GM13977 (cell line): ENCODE measurements at places on chromosomes 1 and 21.
A peak's percentile ranks its signal among the peaks of the same experiment; 100 is the strongest.

GRCh38 chr1:62437273-62437940 is 558 bp downstream of the USP1 start:
- peak; percentile 34 for DNase-seq

GRCh38 chr1:232114985-232115384 is 488.4 kb downstream of the DISC1 start:
- no peak for DNase-seq

DNA sequence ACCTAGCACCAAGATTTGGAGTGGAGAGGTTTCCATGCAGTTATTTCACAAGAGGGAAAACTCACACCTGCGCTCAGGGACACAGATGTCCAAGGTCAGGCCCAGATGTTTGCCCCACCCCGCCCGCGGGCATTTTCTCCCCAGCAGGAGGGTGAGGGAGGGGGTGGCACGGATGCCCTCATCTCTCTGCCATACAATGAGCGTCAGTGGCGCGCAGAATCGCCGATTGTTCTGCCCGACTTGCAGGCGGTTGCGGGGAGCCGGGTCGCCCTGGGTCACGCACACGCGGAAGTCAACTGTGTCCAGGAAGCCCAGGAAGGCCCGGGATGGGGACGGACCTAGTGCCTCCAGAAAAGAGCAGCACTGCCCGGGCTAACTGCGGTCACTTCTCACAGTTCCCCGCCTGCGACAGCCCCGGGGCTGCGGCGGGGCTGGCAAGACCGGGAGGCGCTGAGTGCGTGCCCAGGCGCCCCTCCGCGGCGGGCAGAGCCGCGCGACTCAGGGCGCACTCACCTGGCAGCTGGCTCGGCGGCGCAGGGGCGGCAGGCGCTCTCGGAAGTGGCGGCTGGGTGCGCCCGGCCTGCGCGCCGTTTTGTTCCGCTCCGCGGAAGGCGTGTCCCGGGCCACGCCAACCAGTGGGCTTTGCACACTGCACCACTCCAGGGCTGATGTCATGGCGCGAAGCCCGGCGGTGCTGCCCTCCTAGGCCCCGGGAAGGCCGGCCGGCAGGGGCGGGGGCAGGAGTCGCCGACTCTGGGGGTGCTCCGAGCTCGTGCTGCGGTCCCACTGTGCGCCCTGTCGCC is at the start of gene CSRP1:
TSS of gene CSRP1 (minus strand) at position 567 of the 803 bp plus-strand sequence. CDS start 10,820 bp downstream, outside the sequence.
- peak; percentile 95 for DNase-seq

GRCh38 chr1:119582801-119583200 is 65.3 kb downstream of the ZNF697 start:
- DNase-seq, result peak; percentile 14

GRCh38 chr1:239044829-239045228 is 341.5 kb upstream of the CHRM3 start:
- DNase-seq, result no peak

DNA sequence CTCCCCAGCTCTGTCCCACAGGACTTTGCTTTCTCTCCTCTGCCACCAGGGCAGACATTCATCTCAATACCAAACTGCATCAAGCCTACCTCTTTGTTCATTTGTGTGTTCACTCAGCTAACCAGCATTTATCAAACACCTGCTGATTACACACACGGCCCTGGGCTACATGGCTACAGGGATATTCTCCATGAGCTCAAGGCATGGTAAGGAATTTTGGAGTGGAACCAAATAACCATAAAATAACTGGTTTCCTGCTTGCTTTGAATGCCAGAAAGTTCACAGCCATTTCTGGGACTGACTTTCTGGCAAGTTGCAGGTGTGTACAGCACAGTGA is 54.6 kb downstream of the LDLRAD2 start:
- no peak for DNase-seq

DNA sequence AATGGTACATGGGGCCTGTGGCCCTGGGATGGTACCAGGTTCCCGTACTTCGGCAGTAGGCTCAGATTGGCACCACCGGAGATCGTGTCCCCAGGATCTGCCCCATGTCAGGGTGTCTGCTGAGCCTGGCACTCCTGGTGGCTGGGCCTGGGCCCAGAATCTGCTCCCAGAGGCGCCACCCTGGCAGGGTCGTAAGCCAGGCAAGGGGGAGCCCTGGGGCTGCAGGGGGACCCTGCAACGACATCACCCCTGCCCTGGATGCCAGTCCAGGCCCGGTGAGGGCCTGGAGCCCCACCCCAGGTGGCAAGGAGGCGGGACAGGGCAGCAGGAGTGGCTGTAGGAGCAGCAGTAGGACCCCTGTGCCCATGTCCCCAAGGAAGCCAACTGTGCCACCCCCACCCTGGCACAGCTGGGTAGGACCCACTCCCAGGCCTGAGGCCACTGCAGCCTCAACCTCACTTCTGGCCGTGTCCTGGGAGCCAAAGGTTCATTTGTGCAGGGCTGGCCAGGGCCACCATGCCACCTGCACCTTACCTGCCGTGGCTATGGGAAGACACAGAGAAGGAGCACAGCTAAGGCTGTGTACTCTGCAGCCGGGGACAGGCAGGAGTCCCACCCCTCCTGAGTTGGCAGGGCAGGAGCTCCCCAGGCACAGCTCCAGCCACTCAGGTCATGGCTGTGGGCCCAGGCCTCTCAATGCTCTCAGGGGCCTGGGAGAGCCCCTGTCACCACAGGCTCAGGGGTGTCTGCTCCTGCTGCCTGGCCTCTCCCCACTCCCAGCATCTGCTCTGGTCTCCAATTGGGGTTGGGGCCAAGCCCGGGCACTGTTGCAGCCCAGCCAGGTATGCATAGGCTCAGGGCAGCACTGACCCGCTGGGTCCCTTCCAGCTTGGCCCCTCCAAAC is 141.7 kb downstream of the EIF4G3 start:
- DNase-seq, result no peak

- no peak for DNase-seq
Observed at GRCh38 chr1:108079440-108080025, 114.6 kb upstream of the VAV3 start.

DNA sequence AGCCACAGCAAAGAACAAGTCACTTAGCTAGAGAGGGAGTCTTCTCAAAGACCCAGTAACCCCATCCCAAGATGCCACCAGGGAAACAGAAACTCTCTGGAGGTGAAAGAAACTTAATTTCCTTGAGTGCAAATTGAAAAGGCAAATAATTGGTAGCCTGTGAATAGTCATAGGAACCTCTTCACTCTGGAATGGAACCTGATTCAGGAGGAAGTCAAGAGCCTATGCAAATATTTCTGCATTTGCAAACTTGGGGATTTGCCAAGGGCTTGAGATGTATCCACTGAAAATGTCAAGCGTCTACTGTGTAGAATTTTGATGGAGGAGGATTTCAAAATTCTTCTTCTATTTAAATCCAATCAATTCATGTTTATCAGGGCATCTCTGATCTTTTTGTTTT is 5.7 kb downstream of the HIVEP3 start:
- no peak for DNase-seq

- no peak for DNase-seq
Observed at GRCh38 chr21:45709173-45709572, 65.6 kb downstream of the PCBP3 start.

- DNase-seq, result no peak
Observed at GRCh38 chr21:21045518-21045917, 47.3 kb downstream of the NCAM2 start.

DNA sequence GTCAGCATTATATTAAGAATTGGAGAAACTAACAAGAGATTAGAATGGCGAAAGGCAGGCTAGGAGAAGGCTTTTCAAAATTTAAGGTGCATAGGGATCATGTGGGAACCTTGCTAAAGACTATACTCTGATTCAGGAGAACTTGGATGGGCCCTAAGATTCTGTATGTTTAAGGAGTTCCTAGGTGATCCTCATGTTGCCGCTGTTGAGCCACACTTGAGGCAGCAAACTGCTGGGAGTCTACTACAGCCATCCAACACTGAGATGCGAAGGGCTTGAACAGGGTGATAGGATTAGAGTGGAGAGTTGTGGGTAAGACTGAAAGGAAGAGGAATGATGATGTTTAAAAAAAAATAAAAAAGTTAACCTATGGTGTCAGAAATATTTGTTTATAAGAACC is 1013.2 kb downstream of the MRPL39 start:
- DNase-seq, result no peak

DNA sequence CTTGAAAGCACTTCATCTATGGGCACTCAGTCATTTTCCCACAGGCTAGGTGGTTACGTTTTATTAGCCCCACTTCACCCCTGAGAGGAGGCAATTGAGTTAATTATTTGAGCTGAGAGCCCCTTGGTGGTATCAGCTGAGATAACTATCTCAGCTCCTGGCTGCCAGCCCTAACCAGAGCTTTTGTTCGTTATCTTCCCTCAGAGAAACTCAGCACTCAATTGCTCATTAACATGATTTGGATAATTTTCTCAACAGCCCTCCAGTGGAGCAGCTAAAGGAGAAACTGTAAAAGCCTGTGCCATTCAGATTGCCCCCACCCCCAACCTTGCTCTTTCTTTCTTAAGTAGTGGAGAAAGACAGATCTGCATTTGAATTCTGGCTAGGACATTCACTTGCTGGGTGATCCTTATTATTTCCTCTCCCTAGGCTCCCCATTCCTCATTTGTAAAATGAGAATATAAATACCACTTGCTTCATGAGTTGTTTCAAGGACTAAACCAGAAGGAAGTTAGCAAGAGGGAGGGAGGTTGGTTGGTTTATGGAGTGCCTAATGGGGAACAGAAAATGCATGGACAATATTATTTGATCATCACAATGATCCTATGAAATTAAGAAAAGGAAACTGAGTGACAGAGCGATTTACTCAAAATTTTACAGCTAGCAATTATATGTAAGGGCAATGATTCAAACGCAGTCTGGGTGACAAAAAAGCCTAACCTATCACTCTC is 218.7 kb upstream of the FGGY start:
- no peak for DNase-seq

GRCh38 chr1:70353601-70354331 is 756 bp downstream of the ANKRD13C start:
- peak; percentile 42 for DNase-seq

DNA sequence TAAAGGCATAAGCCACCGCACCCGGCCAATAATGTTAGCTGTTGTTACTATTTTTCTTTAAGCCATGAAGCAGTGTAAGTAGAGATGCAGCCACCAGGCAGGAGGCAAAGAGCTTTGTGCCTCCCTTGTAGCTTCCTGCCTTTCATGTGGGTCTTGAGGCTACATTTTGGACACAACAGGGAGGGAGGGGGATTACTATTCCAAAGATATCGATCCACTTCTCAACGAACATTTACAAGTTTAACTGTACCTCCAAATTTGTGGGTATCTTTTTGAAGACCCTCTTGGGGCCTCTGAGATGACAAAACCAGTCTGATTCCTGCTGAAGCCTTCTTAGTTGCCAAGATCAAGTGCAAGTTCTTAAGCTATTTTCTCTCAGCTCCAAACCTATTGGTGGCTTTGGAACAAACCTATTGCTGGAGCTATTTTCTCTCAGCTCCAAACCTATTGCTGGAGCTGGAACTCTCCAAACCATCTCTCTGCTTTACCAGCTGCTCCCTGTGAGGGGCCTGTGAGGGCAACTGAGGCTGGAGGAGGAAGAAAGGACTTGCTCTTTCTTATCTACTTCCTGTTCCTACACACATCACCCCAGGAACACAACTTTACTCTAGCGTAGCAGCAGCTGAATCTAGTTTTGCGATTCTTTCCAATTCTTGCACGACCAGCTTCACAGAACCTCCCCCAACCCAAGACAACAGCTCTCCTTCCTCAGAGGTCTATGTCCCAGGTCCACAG is 16.1 kb upstream of the RCAN3 start:
- DNase-seq, result no peak

DNA sequence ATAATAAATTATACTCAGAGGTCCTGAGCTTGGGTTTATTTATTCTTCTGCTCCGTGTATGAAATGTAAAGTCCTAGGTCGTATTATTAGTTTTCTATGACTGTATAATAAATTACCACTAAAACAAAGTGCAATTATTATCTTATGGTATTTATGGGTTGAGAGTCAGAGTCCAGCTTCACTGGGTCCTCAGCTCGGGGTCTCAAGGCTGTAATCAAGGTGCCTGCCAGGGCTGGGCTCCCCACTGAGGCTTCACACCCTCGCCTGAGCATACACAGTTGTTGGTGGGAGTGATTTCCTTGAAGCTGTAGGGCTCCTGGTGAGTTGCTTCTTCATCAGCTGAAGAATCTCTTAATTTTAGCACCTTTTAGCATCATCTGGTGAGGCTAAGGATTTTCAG is 15.2 kb downstream of the UBASH3A start:
- DNase-seq, result no peak

DNA sequence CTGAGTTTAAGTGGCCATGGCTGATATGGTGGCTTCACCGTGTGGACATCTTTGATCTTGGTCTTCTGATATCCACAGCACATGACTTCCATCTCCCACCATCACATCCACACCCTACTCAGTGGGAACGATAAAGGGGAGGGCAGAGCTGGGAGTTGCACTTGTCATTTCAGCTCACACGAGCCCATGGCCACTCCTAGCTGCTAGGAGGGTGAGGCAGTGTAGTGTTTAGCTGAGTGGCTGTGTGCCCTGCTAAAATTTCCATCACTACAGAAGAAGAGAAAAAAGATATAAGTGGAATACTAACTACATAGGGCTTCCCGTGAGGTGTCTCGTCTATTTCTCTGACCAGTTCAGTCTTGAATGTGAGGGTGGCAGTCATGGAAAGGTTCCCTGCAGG is 123.3 kb upstream of the EDN2 start:
- no peak for DNase-seq

DNA sequence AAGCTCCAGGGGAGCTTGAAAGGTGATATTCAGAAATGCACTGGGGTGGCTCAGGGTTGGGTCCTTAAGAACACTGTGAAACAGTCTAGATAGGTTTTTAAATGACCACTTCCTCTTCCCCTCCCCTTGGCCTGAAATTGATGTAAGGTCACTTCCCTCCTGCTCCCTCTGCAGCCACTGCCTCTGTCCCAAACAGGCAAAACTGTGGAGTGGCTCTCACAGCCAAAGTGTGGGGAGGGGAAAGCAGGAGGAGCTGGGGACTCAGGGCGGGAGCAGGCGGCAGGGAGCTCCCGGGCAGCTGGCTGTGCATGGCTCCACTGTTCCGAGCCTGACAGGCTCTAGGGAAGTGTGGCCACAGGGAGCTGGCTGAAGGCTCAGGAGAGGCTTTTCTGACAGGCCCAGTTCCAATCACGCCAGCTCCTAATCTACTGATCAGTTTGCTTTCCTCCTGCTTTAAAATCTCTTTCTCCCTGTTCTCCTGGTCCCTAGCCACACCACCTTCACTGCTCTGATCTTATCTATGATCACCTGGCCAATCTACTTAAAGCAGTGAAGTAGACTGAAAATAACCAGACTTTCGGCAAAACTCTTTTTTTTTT is 5.1 kb upstream of the CSRP1 start:
- DNase-seq, result peak; percentile 61

- DNase-seq, result no peak
Observed at GRCh38 chr1:51937112-51937511, 53.4 kb downstream of the RAB3B start.

GRCh38 chr1:68525781-68526180 is 28.9 kb upstream of the DEPDC1 start:
- DNase-seq, result no peak

DNA sequence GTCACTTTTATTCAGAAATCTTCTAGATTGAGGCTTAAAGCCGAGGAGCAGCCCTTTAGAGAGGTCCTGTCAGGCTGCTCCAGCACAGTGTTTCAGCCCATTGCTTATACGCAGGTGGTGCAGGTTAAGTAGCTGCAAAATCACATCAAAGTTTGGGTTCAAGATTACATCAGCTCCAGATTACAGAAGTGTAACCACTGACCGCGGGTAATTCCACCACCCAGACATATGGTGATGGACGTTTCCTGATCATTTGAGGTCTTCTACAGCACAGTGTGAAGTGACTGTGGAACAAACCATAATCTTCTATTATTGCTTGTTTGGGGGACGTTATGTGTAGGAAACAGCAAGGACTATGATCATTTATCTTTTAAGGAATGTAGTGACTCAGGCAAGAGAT is 11.8 kb downstream of the C1orf115 start:
- DNase-seq, result peak; percentile 43
